ENCODE measurements at places on chromosomes 2 and 18. TPM values are rescaled to one million over a fixed set of nuclear protein-coding genes. Genes with fewer than 3 reads are reported as not detected.
A peak's percentile ranks its signal among the peaks of the same experiment; 100 is the strongest.

Gene RAB27B
- 7.0 TPM for total RNA-seq

Gene RAB6D
- total RNA-seq, result not detected

Gene UGT1A10
- total RNA-seq, result not detected

- no peak for DNase-seq
Measured at GRCh38 chr2:11708106-11708505, 38.1 kb upstream of the NTSR2 start.

DNA sequence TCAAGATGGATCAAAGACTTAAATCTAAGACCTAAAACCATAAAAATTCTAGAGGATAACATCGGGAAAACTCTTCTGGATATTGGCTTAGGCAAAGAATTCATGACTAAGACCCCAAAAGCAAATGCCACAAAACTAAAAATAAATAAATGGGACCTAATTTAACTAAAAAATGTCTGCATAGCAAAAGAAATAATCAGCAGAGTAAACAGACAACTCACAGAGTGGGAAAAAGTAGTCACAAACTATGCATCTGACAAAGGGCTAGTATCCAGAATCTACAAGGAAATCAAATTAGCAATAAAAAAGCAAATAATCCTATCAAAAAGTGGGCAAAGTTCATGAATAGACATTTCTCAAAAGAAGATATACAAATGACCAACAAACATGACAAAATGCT, 18.2 kb upstream of the ASB18 start:
- no peak for DNase-seq

GRCh38 chr2:170177950-170178781, at the start of gene MYO3B:
Gene MYO3B, plus strand, starts transcription at chr2:170178147. Its CDS starts 141 bp downstream, at chr2:170178288.
- DNase-seq, result peak; percentile 32

DNA sequence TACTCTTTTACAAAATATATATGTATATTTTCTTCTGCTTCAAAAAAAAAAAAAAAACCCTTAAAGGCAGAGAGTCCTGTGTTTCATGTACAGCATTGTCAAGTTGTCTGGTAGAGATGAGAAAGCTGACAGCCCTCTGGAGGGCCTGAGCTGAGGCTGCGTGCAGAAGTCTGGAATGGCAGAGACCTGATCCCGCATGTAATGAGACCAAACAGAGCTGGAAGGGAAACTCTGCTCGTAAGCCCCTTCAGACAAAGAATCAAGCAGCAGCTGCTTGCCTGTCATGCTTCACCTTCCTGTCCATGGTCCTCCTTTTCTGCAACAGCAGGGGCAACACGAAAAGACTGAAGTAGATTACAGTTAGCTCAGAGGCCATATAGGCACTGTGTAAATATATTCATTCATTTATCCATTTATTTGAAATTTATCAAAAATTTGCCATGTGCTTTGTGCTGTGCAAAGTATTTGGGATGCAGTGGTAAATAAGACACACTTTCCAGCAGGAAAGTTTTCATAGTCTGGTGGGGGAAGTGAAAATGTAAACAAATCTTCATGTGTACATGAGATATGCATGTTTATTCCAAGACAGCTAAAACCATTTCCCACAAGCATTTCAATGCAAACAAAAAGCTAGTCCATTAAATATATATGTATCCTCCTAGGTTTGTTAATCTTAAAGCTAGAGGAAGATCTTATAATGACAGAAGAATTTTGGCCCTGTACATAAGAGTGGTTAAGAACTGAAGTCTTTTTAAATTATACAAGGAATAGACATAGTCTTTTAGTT, 912.7 kb downstream of the CPS1 start:
- no peak for DNase-seq
